Calu3 (cell line): ENCODE measurements at places on chromosomes 2 and 18.

GRCh38 chr2:132392879-132393278, 23.7 kb upstream of the GPR39 start:
- H3K4me3 ChIP-seq = no peak overlapping the region
- H3K27me3 ChIP-seq = peaks cover 28% of the 10 kb centered on the region
- H3K4me1 ChIP-seq = no peaks in the 10 kb centered on the region
- no peak for DNase-seq

GRCh38 chr18:44729631-44730101, 49.0 kb downstream of the SETBP1 start:
- H3K27ac ChIP-seq = no peak overlapping the region
- DNase-seq = no peak
- H3K36me3 ChIP-seq = no peaks in the 10 kb centered on the region
- H3K4me1 ChIP-seq = peaks cover 37% of the 10 kb centered on the region
- H3K27me3 ChIP-seq = no peaks in the 10 kb centered on the region

GRCh38 chr18:59837586-59837985, 62.2 kb upstream of the PMAIP1 start:
- peaks cover 9% of the 10 kb centered on the region for H3K36me3 ChIP-seq
- peak; percentile 67 for DNase-seq
- H3K4me1 ChIP-seq = peaks cover 26% of the 10 kb centered on the region
- no peak overlapping the region for H3K4me3 ChIP-seq
- H3K27me3 ChIP-seq = no peaks in the 10 kb centered on the region

GRCh38 chr18:12031846-12032245, 50.5 kb downstream of the IMPA2 start:
- no peaks in the 10 kb centered on the region for H3K27me3 ChIP-seq
- no peak for DNase-seq
- H3K27ac ChIP-seq = no peak overlapping the region
- no peaks in the 10 kb centered on the region for H3K4me1 ChIP-seq
- H3K4me3 ChIP-seq = no peak overlapping the region

DNA sequence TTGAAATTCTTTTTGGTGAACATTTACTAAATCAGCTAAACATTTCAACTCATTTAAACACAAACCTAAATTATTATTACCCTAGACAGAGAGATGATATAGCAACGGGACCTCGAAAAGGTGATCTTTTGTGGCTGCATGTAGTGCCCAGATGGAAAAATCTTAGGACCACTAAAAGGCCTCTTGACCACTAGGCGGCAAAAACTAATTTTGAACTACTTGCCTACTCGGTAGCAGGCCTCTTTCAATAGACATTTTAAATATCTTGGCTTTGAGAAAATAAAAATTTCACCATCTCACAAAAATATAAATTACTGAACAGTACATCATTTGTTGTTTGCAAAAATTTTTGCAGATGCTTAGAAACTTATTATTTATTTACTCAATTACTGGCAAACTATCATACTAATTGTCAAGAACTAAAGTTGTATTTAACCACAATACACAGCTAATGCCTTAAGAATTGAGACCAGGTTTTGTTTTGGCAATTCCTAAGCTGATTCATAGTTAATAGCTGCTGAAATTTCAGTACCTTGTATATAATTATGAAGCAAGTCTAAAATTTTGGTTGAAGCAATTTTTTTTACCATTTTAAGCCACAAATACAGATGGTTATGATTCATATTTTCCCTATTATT, 9.4 kb downstream of the COL3A1 start:
- H3K27ac ChIP-seq = no peak overlapping the region
- H3K27me3 ChIP-seq = no peaks in the 10 kb centered on the region
- DNase-seq = no peak
- no peaks in the 10 kb centered on the region for H3K36me3 ChIP-seq
- no peaks in the 10 kb centered on the region for H3K4me1 ChIP-seq

DNA sequence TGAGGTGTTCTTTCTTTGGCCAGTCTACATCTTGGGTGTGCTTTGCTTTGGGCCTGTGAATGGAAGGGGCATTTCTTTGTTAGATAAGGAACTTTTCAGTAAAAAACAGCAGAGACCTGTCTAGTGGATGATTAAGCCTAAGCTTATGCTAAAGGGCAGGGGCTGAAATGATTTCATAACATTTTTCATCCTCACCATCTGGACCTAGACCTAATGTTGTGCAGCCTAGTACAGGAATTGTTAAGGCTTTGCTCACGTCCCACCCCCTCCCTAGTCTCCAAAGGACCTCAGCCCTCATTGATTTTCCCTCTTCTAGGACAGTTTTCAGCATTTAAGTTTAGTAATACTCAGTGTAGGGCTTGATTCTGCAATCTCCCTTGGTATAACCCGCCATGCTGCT, 111.8 kb downstream of the PRKCE start:
- H3K4me3 ChIP-seq = no peak overlapping the region
- H3K4me1 ChIP-seq = no peaks in the 10 kb centered on the region
- no peak for DNase-seq
- no peak overlapping the region for H3K27ac ChIP-seq

DNA sequence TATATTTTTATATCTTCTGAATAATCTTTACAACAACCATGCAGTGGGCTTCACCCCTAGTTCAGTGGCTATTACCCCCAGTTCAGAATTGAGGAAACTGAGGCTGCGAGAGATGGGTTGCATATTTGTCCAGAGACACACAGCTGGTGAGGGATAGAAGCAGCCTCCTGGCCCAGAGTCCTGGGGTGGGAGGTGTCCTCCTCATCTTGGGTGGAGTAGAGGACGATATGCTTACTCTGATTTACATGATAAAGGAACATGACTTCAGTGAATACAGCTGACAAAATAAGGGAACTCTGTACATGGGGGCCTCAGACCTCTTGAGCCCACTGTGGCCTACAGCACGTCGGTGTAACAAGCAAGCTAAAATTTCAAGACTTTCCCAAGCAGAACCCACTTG, 214.7 kb downstream of the FBXO15 start:
- no peak overlapping the region for H3K27ac ChIP-seq
- no peak overlapping the region for H3K4me3 ChIP-seq
- H3K4me1 ChIP-seq = no peaks in the 10 kb centered on the region

DNA sequence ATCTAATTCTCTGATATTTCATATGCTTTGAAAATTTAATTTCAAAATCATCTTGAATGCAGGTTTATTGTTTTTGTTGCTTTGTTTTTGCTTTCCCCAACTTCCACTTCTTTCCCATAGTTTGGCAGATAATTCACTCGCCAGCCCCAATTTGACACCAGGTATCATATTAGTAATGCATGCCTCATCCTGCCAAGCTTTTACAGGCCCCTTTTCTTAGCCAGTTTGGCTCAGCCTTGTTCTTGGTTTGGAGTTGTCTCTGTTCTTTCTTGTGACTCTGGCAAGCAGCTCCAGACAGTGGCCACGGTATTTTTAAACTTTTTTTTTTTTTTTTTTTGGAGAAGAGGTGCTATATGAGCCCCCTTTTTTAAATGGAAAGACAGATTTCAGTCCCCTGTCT, 65.3 kb downstream of the PMS1 start:
- no peak overlapping the region for H3K4me3 ChIP-seq
- no peak for DNase-seq
- H3K4me1 ChIP-seq = no peaks in the 10 kb centered on the region
- no peaks in the 10 kb centered on the region for H3K36me3 ChIP-seq
- H3K27ac ChIP-seq = no peak overlapping the region

DNA sequence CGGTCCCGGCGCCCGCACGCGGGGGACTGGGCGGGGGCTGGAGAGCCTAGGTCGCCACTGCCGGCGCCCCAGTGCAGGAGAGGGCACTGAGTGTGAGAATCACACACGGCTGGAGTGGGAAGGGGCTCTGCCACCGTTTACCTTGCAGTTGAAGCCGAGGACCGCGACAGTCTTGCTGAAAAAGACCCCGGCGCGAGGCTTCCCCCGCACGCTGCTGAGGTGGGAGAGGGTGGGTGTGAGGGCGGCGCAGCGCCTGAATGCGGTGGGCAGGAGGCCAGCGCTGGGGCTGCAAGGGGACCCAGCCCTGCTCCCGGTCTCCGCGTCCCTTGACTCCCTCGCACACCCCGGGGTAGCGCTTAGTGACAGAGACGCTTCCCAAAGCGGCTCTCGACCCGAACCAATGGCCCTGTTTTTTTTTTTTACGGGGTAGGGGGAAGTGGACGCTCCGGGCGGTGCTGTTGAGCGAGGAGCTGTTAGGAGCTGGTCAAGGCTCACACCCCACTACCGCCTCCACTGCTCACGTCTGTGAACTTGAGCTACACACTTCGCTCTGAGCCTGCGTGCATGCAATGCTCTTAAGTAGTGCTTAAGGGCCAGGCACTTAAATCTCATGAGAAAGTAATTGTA, 794 bp downstream of the NOTO start:
- no peaks in the 10 kb centered on the region for H3K4me1 ChIP-seq
- H3K27me3 ChIP-seq = peaks cover 59% of the 10 kb centered on the region
- peak overlapping the region; percentile 56 for H3K4me3 ChIP-seq
- no peaks in the 10 kb centered on the region for H3K36me3 ChIP-seq

- H3K36me3 ChIP-seq = no peaks in the 10 kb centered on the region
- H3K4me1 ChIP-seq = no peaks in the 10 kb centered on the region
- no peak overlapping the region for H3K4me3 ChIP-seq
These were observed 89.9 kb upstream of the TMEM247 start for GRCh38 chr2:46389417-46389916.

GRCh38 chr18:26575865-26576217, 27.5 kb upstream of the KCTD1 start:
- H3K36me3 ChIP-seq = peaks cover 7% of the 10 kb centered on the region
- H3K27me3 ChIP-seq = no peaks in the 10 kb centered on the region
- H3K4me3 ChIP-seq = peak overlapping the region; percentile 66

GRCh38 chr18:74497778-74498177, 1.6 kb downstream of the CNDP2 start:
- no peak for DNase-seq
- H3K27me3 ChIP-seq = no peaks in the 10 kb centered on the region
- H3K4me1 ChIP-seq = peaks cover 46% of the 10 kb centered on the region
- H3K4me3 ChIP-seq = peak overlapping the region; percentile 73
- H3K27ac ChIP-seq = peak overlapping the region; percentile 66
- H3K36me3 ChIP-seq = peaks cover 64% of the 10 kb centered on the region

GRCh38 chr18:4146797-4147196, 308.3 kb downstream of the DLGAP1 start:
- H3K27ac ChIP-seq = no peak overlapping the region
- H3K4me1 ChIP-seq = no peaks in the 10 kb centered on the region
- H3K36me3 ChIP-seq = no peaks in the 10 kb centered on the region
- peaks cover 17% of the 10 kb centered on the region for H3K27me3 ChIP-seq
- no peak overlapping the region for H3K4me3 ChIP-seq

- peaks cover 1% of the 10 kb centered on the region for H3K4me1 ChIP-seq
- H3K4me3 ChIP-seq = no peak overlapping the region
- no peaks in the 10 kb centered on the region for H3K36me3 ChIP-seq
- DNase-seq = no peak
- no peak overlapping the region for H3K27ac ChIP-seq
These were observed 48.2 kb downstream of the PLA2R1 start for GRCh38 chr2:160014227-160014626.

- H3K27ac ChIP-seq = no peak overlapping the region
- peaks cover 12% of the 10 kb centered on the region for H3K4me1 ChIP-seq
- no peaks in the 10 kb centered on the region for H3K36me3 ChIP-seq
- peaks cover 52% of the 10 kb centered on the region for H3K27me3 ChIP-seq
These were observed 4.1 kb upstream of the CD8A start for GRCh38 chr2:86794861-86795260.

- no peak for DNase-seq
- no peaks in the 10 kb centered on the region for H3K36me3 ChIP-seq
- H3K4me1 ChIP-seq = peaks cover 9% of the 10 kb centered on the region
- H3K27me3 ChIP-seq = peaks cover 5% of the 10 kb centered on the region
- H3K27ac ChIP-seq = no peak overlapping the region
These were observed 128.7 kb downstream of the TXNL1 start for GRCh38 chr18:56509656-56510055.

- no peak for DNase-seq
- no peaks in the 10 kb centered on the region for H3K4me1 ChIP-seq
- H3K4me3 ChIP-seq = no peak overlapping the region
- no peak overlapping the region for H3K27ac ChIP-seq
- H3K27me3 ChIP-seq = no peaks in the 10 kb centered on the region
These were observed 46.0 kb upstream of the MBP start for GRCh38 chr18:77178559-77178958.

DNA sequence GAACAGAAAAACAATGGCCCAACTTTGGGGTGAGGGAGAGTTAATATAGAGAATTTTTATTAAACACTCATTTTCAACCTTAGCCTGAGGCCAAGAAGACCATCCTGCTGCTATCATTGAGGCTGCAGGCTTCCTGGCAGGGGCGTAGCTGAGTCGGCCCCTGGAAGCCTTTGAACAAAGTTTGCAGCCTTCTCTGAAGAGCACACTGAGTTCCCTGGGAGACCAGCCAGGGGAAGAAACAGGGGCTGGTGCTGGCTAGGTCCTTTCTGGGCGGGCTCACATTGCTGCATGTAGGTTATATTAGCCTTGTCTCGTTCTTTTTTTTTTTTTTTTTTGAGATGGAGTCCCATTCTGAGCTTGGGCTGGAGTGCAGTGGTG, 126.8 kb upstream of the HS6ST1 start:
- H3K4me3 ChIP-seq = no peak overlapping the region
- H3K4me1 ChIP-seq = no peaks in the 10 kb centered on the region
- H3K27ac ChIP-seq = no peak overlapping the region
- peaks cover under 1% of the 10 kb centered on the region for H3K36me3 ChIP-seq

GRCh38 chr2:11127761-11128160, 27.5 kb upstream of the SLC66A3 start:
- H3K4me1 ChIP-seq = peaks cover 13% of the 10 kb centered on the region
- peaks cover 26% of the 10 kb centered on the region for H3K27me3 ChIP-seq
- H3K36me3 ChIP-seq = peaks cover 5% of the 10 kb centered on the region

DNA sequence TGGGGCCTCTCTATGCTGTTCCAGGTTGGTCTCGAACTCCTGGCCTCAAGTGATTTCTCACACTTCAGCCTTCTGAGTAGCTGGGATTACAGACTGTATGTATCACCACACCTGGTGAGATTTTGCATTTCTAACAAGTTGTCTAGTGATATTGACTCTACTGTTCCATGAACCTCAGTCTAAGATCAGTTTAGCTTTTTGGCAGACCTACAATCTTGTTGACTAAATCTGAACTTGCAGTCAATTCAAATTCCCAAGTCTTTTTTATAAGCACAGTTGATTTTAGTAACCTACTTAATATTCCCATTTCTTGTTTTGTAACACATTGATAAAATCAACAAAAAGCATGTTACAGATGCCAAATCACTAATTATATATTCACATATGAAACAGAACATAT, 266.1 kb upstream of the CYP26B1 start:
- no peak overlapping the region for H3K27ac ChIP-seq
- no peaks in the 10 kb centered on the region for H3K27me3 ChIP-seq
- DNase-seq = no peak
- H3K36me3 ChIP-seq = no peaks in the 10 kb centered on the region

DNA sequence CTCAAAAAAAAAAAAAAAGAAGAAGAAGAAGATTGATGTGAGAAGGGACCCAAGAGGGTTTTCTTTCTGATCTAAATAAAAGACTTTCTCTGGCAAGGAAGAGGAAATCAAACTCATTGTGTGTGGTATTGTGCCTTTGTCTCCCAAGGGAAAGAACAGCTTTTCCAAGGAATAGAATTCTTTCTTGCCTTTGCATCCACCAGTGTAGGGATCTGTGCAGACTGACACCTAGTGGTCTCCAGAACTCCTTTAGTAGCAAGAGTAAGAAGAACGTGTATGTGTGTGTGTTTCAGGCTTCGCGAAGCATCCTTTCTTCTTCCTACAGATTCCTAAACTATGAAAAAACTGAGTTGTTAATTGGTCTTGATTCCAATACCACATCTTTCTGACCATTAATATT, 33.5 kb upstream of the CRIM1 start:
- H3K4me3 ChIP-seq = no peak overlapping the region
- no peak overlapping the region for H3K27ac ChIP-seq
- DNase-seq = no peak
- H3K36me3 ChIP-seq = no peaks in the 10 kb centered on the region
- H3K27me3 ChIP-seq = no peaks in the 10 kb centered on the region

GRCh38 chr2:20619624-20620024, 31.3 kb downstream of the HS1BP3 start:
- H3K36me3 ChIP-seq = peaks cover 13% of the 10 kb centered on the region
- no peak overlapping the region for H3K27ac ChIP-seq
- no peaks in the 10 kb centered on the region for H3K27me3 ChIP-seq
